ENCODE measurements at places on chromosomes 7 and 10.

DNA sequence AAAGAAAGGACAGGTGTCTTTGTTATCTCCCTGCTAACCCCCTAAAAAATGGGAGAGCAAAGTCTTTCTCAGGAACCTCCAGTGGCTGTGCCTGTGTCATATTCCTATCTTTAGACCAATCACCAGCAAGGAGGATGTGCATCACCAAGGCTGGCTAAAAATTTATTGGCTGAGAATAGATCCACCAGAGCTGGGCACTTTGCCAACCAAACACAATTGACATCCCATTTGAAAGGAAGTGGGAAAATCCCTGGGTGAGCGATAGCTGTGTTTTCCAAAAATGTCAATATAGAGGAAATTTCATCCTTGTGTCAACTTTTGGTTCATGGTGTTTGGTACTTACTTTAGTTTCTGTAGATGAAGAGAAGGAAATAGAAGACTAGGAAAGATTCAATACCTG lies 13.1 kb upstream of the GPR141 start:
- no peak for DNase-seq

GRCh38 chr10:6958254-6958653 lies 378.2 kb upstream of the PRKCQ start:
- DNase-seq = no peak

- DNase-seq = no peak
Measured at GRCh38 chr7:121561717-121562116, 165.6 kb upstream of the FAM3C start.

- DNase-seq = no peak
Measured at GRCh38 chr10:42732266-42732665, 50.3 kb upstream of the BMS1 start.

DNA sequence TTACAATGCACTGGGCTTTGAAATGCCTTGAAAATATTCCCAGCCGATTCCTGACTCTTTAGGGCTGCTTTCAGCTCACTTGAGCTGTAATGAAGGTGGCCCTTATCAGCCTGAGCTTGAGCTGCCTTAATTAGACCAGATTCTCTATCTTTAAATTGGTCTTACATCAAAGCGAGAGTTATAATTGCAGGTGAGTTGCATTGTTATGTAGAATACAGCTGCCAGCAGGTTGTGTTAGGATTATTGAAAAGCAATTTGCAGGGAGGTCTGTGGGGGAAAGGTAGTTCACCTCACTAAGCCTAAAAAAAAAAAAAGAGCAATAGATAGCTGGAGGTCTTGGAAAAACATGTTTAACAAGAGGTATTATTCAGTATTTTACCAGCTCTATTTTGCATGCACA lies 142.2 kb upstream of the HABP2 start:
- no peak for DNase-seq

DNA sequence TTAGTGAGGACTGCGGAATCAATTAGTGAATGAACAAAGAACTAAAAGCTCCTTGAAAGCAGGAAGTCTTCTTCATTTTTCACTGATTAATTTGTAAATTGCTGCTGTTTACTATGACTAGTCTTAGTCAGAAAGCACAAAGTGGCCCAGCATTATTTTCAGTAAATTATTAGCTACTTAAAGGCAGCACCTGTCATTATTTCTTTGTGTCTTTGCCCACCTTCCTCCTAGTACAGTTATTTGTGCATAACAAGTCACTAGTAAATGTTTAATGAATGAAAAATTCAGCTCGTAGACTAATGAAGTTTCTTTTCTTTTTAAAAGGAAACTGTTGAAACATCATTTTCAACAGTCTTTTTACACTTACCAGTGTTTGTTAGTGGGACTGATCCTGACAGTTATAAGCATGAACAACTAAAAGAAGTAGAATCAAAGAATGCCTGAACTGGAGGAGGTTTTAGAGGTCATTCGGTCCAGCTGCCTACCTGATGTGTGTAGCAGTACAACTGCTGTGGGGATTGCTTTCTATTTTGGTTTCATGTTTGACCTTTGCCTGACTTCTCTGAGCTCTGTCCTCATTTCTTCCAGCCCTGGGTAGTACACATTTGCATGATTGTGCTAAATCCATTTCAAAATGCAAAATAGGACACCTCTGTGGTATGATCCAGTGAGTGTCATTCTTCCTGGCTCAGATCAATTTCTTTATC lies 140.0 kb upstream of the PHYHIPL start:
- no peak for DNase-seq

- DNase-seq = no peak
Measured at GRCh38 chr10:19014498-19014897, 34.1 kb upstream of the MALRD1 start.
